ENCODE measurements at places on chromosomes 6 and 20.

GRCh38 chr6:2439632-2440031, 194.2 kb upstream of the GMDS start:
- no peak for DNase-seq

- DNase-seq, result no peak
Measured at GRCh38 chr20:48214601-48215000, 429.3 kb upstream of the SULF2 start.

- no peak for DNase-seq
Measured at GRCh38 chr6:71480577-71480976, 192.0 kb downstream of the OGFRL1 start.

DNA sequence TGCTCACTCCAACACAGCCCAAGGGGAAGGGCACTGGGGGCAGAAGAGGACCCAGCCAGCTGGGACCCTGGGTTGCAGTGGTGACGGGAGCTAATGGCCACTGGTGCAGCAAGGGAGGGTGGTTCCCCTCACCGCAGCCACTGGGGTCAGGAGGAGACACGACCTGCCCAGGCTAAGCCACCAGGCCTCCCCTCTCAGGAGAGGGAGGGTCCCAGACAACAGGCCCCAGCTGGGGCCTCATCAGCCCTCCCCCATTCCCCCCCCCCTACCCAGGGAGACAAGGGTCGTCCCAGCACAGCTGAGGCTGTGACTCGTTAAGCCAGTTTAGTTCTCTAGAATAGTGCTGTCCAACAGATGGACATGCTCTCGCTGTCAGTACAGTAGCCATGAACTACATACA, 17.3 kb upstream of the MATN4 start:
- no peak for DNase-seq

DNA sequence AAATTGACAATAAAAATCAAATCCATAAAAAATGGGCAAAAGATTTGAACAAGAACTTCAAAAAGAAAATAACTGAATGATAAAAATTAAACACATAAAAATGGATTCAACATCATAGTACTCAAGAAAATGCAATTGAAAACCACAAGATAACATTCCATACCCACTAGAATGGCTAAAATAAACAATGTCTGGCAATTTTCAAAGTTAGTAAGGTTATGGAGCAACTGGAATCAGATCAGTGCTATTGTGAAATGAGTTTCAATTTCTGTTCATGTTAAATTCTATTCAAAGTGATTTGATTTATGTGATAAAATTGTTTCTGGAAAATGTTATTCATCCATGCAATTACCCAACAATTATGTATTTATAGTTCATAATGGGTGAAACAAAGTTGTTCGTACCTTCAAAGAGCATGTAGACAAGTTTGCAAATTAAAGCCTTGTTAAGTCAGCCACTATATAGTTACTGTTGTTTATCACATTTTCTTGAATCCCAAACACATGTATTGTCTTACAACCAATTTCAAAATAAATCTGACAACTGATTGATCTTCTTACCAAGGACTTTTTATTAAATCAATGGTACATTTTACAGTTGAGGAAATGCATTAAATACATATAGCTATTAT, 151.5 kb upstream of the CENPW start:
- no peak for DNase-seq

GRCh38 chr20:1868856-1869255, 26.4 kb upstream of the SIRPA start:
- DNase-seq, result no peak

GRCh38 chr6:112468359-112468758, 121.2 kb downstream of the RFPL4B start:
- no peak for DNase-seq

GRCh38 chr6:78995946-78996345, 82.1 kb downstream of the PHIP start:
- DNase-seq, result no peak

- no peak for DNase-seq
Measured at GRCh38 chr6:153564803-153565202, 433.7 kb upstream of the RGS17 start.

DNA sequence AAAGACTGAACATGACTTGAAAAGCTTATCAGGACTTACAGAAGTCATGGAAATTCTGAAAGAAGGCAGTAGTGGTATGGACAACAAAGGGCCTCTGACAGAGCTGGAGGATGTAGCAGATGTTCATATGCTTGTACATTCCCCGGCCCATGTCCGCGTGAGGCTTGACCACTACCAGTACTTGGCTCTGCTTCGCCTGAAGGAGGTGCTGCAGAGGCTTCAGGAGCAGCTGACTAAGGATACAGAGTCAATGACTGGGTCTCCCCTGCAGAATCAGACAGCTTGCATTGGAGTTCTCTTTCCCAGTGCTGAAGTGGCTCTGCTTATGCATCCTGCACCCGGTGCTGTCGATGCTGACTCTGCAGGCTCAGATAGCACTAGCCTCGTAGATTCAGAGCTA, 29.2 kb downstream of the TAF11 start:
- DNase-seq, result no peak

- DNase-seq, result no peak
Measured at GRCh38 chr6:125155344-125155743, 1.8 kb downstream of the TPD52L1 start.

DNA sequence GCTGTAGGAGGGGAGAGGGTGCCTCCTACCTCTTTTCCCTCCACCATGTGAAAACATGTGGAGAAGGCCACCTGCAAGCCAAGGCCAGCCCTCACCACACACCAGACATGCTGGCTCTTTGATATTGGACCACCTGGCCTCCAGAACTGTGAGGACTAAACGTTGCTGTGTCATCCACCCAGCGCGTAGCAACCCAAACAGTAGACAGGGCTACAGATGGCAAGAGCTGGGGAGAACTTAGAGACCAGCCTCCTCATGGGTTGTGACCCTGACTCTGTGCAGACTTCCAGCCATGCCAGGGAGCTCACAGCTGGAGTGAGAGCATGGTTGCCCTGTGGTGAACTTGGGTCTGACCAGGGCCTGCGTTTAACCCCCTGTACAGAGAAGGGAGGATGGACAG, 195.9 kb upstream of the CST7 start:
- no peak for DNase-seq

GRCh38 chr20:3158968-3159431, 665 bp downstream of the FASTKD5 start:
- DNase-seq, result no peak

GRCh38 chr20:36384022-36384619, 78.0 kb downstream of the DLGAP4 start:
- DNase-seq, result no peak

DNA sequence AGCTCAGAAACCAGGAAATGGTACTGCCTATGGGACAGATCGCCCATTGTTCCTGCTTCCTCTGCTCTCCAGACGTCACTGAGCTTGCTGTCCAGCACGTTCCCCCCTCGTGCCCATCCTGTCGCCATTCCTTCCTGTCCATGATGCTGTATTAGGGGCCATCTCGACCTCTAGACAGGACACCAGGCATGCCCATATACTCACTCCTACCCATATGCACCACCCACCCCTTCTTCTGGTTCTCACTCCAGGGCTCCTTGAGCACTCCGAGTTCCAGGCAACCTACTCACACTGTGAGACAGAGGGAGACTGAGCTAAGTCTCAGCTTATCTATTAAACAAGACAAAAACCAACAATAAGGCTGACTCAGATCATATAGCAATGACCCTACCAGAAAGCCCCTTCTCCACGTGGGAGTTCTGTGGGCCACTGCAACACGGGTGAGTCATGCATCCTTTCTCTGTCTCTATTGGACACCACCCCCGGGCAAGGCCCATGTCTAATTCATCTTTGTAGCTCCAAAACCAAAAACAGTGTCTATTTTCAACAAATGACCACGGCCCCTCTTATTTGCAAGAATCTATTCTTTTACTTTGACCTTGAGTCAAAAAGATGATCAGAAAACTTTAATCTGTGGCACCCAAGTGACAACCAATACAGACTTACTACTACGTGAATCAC, 65.7 kb downstream of the PSMG4 start:
- DNase-seq, result peak; percentile 39

DNA sequence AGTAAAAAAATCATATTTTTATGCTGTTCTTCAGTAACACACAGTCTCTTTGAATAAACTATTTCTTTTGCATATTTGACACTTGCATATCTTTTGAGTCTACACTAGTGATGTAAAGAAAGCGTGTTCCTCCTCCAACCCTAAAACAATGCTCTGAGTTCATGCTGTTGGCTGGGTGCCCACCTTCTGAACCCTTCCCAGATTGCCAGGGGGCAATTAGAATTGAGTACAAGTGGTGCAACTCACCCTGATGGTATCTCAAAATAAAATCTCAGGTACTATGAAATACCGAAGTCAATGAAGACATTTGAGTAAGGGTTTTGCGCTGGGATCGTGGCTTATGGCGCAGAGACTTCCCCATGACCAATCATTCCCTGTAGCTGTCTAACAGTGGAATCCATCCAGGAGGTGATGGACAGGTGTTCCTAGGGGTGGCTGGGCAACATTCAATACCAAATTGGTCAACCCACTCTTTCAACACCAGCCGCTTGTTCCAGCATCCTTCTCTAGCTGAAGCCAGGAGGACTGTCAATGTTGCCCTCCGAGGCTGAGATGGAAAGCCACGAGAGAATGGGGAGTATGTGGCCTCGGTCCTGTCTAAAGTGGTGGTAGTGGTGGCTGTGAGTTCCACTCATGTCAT, 94.4 kb upstream of the ZNFX1 start:
- DNase-seq, result no peak

DNA sequence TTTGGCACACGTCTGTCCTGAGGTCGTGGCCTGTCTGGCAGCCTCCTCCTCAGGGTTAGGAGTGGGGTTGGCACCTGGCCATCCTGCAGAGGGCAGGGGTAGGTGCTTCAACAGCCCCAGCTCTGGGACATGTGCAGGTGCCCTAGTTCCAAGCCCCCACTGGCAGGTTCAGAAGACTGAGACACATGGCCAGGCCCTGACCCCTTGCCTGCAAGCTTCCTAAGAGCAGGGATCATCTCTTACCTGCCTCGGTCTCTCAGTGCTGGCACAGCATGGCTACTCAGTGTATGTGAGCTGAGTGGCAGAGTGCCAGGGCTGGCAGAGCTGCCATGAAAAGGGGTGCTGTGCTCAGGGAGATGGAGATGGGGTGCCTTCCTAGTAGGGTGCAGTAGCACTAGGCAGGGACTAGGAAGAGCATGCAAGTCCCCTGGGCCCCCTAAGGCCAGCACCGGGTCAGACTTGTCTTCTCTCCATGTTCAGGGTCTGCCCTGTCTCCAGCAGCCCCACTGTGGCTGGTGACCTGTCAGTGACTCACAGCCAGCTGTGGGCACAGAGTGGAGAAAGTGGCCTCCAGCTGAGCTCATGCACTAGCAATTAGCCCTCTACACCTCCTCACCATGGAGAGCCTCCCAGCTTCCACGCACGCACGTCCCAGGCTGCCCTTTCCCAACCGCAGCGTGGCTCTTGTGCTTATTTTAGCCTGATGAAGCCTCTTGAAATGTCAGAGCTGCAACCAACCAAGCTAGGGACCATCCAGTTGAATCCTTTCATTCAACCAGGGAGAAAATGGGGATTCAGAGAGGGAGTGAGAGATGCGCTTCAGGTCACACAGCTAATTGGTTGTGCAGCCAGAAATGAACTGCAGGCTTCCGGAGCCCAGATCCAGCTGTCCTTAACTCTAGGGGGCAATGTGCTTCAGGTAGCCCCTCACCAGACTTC, 116.6 kb downstream of the MRPL14 start:
- DNase-seq, result no peak

DNA sequence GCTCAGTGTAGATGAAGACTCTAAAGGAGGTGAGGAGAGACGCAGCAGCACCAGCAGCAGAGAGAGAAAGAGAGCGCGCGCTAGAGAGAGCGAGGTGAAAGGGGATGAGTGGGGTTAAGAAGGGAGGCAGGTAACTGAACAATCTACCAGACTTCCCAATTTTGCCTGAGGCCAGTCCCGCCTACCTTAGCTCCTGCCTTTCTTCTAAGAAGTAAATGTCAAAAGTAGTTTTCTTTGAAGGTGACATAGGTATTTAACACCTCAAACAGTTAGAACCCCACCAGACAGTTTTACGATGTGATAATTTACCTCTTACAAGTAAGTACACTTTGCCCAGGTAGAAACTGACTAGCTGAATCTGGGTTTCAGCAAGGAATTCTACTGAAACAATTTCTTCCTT, 132.0 kb upstream of the EEF1E1 start:
- DNase-seq, result no peak

DNA sequence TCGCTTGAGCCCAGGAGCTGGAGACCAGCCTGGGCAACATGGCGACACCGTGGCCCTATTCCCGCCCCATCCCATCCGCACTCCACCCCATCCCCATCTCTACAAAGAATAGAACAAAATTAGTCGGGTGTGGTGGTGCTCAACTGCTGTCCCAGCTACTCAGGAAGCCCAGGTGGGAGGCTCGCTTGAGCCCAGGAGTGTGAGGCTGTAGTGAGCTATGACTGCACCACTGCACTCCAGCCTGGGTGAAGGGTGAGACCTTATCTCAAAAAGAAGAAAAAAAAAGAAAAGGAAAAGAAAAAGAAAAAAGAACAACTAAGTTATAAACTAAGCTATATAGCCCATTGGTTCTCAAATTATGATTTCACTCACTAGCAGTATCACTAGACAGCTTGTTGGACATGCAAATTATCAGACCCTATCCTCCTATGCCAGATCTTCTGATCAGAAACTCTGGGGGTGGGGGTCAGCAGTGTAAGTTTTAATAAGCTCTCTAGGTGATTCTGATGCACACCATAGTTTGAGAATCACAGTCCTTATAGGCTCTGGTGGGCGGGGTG, 491 bp upstream of the ITCH start:
- no peak for DNase-seq

DNA sequence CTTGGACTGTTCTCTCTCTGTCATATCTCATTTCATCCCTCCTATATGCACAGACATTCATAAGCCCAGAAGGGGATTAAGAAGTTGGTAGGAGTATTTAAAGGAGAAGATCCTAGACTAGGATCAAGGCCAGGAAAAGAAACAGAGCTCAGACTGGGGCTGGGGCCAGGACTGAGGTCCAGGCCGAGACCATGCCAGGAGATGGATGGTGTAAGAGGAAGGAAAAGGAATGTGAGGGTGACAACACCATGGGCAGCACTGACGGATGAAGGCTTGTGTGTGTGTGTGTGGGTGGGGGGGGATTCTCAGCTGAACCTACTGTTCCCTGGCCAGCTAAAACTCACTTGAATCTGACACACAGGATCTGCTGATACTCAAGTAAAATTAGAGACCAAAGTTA, 182.1 kb downstream of the KIF6 start:
- no peak for DNase-seq

DNA sequence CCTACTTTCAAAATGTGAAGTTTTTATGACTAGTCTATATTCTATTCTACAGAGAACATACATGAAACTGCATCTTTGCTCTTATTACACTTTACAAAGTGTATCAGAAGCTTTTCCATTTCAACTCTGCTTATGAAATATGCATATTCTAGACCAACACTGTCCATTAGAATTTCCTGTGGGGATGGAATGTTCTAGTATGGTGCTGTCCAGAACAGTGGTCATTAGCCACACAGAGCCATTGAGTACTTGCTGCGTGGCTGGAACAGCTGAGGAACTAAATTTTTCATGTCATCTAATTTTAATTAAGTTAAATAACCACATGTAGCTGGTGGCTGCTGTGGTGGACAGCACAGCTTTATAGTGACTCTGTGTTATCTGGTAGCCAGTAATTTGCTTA, 105.9 kb upstream of the PDE10A start:
- DNase-seq, result no peak

- no peak for DNase-seq
Measured at GRCh38 chr20:63578224-63579016, 4.4 kb upstream of the HELZ2 start.

- DNase-seq, result no peak
Measured at GRCh38 chr6:56151609-56152224, 95.7 kb downstream of the COL21A1 start.

All from hippocampal formation (tissue), 2 donors.